Activated CD8-positive, alpha-beta memory T cell treated with anti-CD3 and anti-CD28 coated beads for 1 hour (primary cell): ENCODE measurements at places on chromosomes 4 and X.

DNA sequence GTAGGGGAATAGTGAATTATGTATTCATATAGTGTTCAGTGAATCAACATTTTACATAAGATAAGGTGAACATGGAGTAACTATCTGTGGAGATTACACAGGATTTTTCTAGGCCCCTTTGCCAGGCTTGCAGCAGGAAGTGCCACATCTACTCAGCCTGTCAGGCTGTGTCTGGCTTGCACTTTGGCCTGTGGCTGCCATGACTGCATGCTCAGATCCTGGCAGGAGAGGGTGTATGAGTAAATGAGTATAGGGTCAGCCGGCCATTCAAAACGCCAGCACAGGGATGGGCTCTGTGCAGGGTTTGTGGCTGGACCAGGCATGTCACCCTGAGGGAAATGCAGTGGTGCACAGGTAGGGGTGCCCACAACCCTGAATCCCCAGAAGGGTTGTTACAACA is 51.9 kb downstream of the UBQLN2 start:
- DNase-seq = no peak

DNA sequence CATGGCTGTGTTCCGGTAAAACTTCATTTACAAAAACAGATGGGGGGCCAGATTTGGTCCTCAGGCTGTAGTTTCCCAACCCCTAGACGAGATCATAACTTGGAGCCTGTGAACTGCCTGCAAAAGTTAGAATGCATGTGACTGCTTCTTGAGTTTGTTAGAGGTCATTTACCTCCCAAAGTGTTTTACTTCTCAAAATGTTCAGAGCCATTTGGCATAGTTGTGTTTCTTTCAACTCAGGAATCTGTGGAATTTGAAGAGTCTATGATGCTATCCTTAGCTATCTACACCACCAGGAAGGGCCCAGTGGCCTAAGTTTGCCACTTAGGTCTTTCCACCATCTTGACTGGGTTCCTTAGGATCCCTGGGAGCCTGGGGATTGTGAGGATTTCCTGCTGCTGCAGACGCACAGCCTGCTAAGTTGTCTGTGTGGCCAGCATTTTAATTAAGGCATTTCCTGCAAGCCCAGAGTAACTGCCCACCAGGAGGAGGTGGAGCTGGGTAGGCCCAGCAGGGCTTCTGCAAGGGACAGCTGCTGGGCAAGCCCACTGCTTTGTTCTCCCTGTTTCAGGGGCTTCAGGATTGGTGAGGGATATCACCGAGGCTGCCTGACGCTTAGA is 53.1 kb downstream of the CCNI start:
- no peak for DNase-seq

- DNase-seq = no peak
Observed at GRCh38 chr4:2728221-2728620, 27.9 kb downstream of the TNIP2 start.

DNA sequence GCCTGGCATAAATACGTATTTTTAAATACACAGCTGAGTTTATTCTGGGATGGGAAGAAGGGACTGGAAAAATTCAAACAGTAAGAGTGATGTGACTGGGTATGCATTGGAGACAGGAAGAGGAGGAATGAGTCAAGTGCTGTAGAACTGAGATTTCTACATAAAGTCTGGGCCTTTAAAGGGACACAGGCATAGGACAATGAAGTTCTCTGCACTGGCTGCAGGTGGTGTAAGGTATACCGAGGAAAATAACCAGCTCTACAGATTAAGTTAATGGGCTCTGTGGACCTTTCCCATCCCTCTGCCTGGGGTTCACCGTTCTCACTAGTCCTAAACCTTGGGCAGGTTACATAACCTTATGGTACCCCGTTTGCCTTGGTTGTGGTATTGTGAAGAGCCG is 68.7 kb downstream of the DHX15 start:
- DNase-seq = no peak

GRCh38 chr4:109560687-109561461 is 828 bp downstream of the MCUB start:
- DNase-seq = peak; percentile 22

- DNase-seq = no peak
Observed at GRCh38 chrX:54564936-54565335, 34.9 kb downstream of the GNL3L start.

GRCh38 chr4:66693694-66694093 is 851.6 kb downstream of the CENPC start:
- no peak for DNase-seq

- DNase-seq = no peak
Observed at GRCh38 chr4:31968842-31969241, 1248.7 kb downstream of the PCDH7 start.

DNA sequence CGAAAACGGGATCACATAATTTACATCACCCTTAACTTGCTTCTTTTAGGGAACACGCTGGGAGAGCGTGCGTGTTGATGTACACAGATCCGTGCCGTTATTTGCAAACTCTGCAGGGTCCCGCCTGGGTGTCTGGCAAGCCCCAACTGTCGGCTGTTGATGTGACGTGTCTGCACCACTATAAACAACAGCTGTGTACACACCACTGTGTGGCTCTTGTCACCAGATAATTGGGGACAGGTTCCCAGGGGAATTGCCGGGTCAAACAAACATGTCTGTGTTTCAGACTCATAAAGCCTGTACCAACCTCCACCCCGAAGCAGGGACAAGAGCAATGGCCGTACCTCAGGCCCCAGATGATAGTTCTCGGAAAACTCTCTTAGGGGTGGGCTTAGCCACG is 105.0 kb upstream of the AFAP1 start:
- no peak for DNase-seq

DNA sequence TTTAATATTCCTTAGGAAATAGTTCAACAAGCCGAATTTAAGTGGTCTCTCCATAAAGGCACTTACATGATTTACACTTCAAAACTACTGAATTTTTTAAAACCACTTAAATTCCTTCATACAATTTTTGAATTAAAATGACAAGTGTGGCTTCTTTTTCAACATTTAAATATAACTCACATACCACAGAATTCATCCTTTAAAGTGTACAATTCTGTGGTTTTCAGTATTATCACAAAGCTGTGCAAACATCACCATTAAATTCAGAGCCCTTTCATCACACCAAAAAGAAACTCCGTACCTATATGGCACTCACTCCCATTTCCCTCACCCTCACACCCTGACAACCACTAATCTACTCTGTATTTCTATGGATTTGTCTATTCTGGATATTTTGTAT is 200.9 kb upstream of the MAB21L2 start:
- DNase-seq = no peak

- no peak for DNase-seq
Observed at GRCh38 chrX:53715346-53715924, 28.9 kb upstream of the HUWE1 start.

- DNase-seq = no peak
Observed at GRCh38 chr4:94491322-94491721, 39.6 kb downstream of the PDLIM5 start.

DNA sequence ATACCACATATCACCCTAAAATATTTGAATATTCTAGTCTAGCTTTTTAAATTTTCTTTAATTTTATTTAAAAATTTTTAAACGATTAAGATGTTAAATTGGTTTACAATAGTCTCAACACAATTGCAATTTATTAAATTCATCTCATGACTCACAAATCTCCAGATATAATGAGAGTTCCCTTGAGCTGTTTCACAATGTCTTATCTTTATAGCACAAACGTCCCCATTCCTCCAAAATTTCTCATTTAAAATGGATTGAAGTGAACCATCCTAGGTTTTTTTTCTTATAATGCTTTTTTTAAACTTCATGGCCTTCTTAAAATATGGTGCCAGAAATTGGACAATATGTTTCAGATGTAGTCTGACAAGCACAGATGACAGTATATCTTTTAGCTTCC is 204.4 kb downstream of the GABRB1 start:
- no peak for DNase-seq

- DNase-seq = no peak
Observed at GRCh38 chrX:107654566-107654871, 26.2 kb downstream of the PRPS1 start.

- no peak for DNase-seq
Observed at GRCh38 chr4:57364255-57364654, 254.1 kb upstream of the IGFBP7 start.

GRCh38 chr4:113639326-113639725 is 122.2 kb downstream of the CAMK2D start:
- no peak for DNase-seq

- DNase-seq = no peak
Observed at GRCh38 chr4:85942107-85942506, 417.7 kb downstream of the MAPK10 start.

DNA sequence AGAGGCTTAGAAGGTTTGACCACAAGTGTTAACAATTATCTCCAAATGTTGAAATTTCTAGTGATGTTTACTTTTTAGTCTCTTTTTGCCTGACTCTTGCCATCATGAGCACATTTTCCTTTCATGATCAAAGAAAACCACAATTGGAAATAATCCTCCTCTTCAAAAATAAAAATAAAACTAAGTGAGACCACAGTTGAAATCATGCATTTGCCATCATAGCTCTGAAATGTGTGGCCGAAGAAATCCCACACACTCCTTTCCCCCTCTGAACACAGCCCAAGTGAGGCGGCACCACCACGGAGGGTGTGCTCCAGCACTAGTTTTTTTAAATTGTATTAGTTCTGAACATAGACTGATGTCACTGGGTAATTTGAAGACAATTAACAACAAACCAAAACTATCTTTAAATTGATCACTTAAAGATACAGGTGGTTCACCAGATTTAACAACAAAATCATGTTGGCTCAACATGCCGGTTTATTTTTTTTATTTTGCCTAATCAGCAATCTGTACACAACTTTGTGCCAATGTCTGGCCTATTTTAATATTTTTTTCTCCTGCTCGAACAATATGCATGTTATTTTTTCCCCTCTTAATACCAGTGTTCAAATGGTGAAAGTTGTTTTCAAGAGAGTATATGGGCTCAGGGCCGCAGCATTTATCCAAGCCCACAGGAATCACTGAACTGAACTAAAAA is 17.6 kb downstream of the APBB2 start:
- DNase-seq = no peak
